Mesenteric fat pad (tissue), 1 donor: ENCODE measurements at places on chromosomes 11 and 22. TPM values are rescaled to one million over a fixed set of nuclear protein-coding genes. Genes with fewer than 3 reads are reported as not detected.

The CYB5R2 gene
- total RNA-seq, result 4.2 TPM

The INSC gene
- total RNA-seq, result not detected

The POTEH gene
- total RNA-seq, result not detected

The CBLIF gene
- not detected for total RNA-seq

DNA sequence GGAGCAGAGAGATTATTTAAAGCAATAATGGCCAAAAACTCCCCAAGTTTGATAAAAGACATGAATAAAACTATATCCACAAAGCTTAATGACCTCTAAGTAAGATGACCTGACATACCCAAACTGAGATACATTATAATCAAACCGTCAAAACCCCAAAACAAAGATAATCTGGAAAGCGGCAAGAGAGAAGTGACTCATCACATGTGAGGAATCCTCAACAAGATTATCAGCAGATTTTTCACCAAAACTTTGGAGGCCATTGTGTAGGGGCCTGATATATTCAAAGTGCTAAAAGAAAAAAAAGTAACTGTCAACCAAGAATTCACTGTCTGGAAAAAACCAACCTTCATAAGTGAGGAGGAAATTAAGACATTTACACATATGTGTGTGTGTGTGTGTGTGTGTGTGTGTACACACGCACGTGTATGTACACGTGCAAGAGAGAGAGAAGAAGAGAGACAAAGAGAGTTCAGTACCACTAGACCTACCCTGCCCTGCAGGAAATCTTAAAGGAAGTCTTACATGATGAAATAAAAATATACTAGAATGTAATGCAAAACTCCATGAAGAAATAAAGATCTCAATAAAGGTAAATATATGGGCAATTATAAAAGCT, 752.4 kb downstream of the NELL1 start:
- no peak for DNase-seq

- DNase-seq, result no peak
Measured at GRCh38 chr11:115324581-115325432, 179.4 kb downstream of the CADM1 start.

- no peak for DNase-seq
Measured at GRCh38 chr11:57752954-57753353, 1.3 kb upstream of the BTBD18 start.

- DNase-seq, result no peak
Measured at GRCh38 chr11:57240757-57241156, 3.7 kb upstream of the APLNR start.

DNA sequence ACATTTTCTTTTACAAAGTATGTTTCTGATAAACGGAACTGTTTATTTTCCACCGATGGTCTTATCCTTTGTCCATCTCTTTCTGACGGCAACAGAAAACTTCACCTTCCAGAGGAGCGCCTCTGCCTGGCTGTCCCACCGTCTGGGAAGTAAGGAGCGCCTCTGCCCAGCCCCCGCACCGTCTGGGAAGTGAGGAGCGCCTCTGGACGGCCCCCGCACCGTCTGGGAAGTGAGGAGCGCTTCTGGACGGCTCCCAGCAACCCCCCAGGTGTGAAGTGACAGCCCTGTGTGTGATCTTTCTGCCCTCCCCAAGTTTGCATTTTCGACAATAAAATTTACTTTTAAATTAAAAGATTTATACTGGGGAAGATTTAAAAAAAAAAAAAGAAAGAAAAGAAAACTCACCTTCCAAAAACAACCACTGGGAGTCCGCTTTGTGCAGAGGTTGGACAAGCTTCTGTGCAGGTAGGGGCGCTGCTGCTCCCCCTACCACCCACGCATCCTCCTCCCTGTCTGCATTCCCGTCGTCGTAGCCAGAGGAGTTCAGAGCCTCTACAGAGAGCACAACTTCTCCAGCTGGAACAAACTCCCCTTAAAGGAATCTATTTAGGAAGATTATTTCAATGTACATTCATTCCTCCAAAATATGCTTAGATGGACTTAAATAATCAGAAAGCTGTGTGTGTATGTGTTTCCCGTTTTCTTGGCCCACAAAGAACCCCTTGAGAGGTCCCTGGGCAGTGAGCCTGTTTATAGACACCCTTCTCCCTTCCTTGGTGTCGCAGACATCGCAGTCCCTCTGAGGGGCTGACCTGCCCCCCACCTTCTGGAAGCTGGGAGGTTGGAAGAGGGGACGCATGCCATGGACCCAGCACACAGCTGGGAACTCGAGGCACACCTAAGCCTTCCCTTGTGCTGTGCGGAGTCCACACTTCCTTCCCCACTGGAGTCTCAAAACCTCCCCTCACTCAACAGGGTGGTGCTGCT, 849 bp upstream of the APOBEC3B start:
- no peak for DNase-seq

- no peak for DNase-seq
Measured at GRCh38 chr22:28715611-28716010, 26.0 kb downstream of the CHEK2 start.

GRCh38 chr11:833849-834311, 1.1 kb downstream of the CD151 start:
- DNase-seq, result no peak

GRCh38 chr11:78351979-78352841, 65.4 kb downstream of the GAB2 start:
- DNase-seq, result no peak

- no peak for DNase-seq
Measured at GRCh38 chr11:87517351-87517750, 479.6 kb downstream of the TMEM135 start.

GRCh38 chr11:128310676-128311445, 276.5 kb downstream of the ETS1 start:
- no peak for DNase-seq

GRCh38 chr22:45649809-45650208, 21.8 kb upstream of the ATXN10 start:
- DNase-seq, result peak; percentile 72

DNA sequence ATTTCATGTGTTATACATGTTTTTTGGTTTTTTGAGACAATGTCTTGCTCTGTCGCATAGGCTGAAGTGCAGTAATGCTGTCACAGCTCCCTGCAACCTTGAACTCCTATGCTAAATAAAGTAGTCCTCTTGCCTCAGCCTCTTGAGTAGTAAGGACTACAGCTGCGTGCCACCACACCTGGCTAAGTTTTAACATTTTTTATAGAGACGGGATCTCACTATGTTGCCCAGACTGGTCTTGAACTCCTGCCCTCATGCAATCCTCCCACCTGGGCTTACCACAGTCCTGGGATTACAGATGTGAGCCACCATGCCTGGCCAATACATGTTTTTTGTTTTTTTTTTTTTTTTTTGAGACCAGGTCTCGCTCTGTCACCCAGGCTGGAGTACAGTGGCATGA, 33.9 kb downstream of the SWAP70 start:
- DNase-seq, result no peak

GRCh38 chr22:50545522-50546325, at the start of gene KLHDC7B:
KLHDC7B (plus strand) TSS chr22:50545899; CDS start chr22:50546244, 345 bp downstream.
- no peak for DNase-seq

- no peak for DNase-seq
Measured at GRCh38 chr11:14672635-14673034, 29.0 kb downstream of the PDE3B start.

GRCh38 chr11:118076754-118077281, at the start of gene TMPRSS4:
TMPRSS4 (plus strand) TSS chr11:118077078; CDS start chr11:118077303, 225 bp downstream.
- no peak for DNase-seq

DNA sequence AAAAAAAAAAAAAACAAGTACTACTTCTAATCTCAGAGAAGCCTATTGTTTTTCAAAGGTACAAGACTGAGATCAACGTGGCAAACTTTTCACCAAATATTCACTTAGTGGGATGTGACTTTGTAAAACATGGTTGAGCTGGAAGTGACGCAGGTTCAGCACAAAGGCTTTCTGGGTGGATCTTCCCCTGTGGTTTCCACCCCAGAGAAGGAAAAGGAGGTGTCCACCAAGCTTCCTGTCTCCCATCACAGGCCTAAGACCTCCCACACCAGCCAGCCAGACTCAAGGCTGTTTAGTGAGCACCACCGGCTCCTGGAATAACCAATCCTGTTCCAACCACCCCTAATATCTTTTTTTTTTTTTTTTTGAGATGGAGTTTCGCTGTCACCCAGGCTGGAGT, 5.7 kb downstream of the TMEM184B start:
- no peak for DNase-seq

DNA sequence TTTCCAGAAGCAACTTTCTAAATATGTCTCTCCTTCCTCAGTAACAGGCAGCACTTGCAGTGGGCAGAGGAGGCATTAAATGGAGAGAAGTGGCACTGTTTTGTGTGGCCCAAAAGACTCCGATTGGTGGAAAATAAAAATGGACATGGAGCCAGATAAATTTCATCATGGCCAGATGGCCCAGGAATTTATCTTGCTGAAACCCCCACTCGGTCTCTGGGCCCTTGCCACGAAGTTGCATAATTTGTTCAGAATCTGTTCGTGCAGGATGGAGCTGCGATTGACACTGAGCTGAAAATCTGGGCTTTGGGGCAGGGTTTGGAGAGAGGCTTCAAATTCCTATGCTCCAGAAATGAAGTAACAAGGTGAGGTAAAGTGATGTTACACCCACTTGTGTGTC, 65.5 kb downstream of the C11orf91 start:
- DNase-seq, result no peak

GRCh38 chr11:72040491-72041363, 39.6 kb downstream of the NUMA1 start:
- DNase-seq, result peak; percentile 97

- DNase-seq, result peak; percentile 74
Measured at GRCh38 chr22:48826546-48826945, 1001.1 kb downstream of the BRD1 start.

- DNase-seq, result no peak
Measured at GRCh38 chr11:84671325-84671999, 955.7 kb downstream of the DLG2 start.
